ENCODE measurements at places on chromosomes 11 and 22.

GRCh38 chr11:117210620-117211019 lies 11.4 kb downstream of the TAGLN start:
- no peak for DNase-seq

DNA sequence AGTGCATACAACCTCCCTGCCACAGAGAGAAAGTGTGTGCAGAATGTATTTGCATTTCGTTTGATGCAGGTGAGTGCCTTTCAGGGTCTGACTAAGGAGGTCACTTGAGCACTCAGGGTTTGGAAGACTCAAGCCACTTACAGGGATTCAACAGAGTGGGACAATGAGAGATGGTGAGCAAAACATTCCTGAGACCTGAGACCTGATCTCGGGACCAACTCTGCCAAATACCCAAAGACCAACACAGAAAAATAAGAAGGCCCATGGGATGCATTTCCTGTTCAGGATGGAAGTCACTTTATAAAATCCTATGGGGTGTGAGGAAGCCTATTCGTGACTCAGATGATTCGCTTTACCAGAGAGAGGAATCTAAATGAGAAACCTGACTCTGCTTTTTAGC lies 65.2 kb upstream of the LARGE1 start:
- DNase-seq = no peak

DNA sequence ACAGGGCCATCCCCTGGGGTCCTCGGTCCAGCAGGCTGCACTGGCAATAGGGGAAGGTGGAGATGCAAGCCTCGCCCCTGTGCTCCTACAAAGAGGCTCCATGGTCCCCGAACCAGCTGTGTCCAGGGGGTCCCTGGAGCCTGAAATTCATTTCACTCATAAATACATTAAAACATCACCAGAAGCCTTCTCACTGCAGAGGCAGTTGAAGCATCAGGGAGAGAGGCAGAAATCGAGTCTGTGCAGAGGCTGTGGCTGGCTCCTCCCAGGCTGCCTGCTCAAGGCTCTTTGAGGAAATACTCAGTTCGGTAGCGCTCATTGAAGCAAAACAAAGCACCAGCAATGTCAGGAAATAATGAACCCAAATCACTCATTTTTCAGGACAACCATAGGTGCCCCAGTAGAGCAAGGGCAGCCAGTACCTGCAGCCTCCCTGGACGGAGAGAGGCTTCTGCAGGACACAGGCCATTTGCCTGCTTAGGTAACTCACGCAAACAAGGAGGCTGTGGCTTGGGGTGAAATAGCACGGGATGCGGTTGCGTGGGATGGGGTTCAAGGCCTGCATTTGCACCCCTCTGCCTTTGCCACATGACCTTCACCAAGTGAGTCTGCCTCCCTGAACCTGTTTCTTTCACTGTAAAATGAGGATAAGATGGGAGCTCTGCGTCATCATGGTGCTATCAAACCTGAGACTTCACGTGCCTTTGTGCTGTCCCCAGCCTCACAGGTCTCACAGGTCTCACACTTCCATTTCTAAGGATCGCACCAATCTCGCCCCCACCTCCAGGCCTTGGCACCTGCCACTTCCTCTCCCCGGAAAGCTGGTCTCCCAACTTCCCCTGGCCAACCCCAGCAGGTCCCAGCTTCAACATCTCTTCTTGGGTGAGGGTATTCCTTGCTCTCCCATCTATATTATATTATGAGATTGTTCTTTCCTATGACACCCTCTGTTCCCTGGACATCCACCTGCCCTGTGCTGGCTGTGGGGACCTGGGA lies 84.3 kb upstream of the SHISAL1 start:
- no peak for DNase-seq

GRCh38 chr11:103215812-103216211 lies 106.6 kb downstream of the DYNC2H1 start:
- DNase-seq = no peak

DNA sequence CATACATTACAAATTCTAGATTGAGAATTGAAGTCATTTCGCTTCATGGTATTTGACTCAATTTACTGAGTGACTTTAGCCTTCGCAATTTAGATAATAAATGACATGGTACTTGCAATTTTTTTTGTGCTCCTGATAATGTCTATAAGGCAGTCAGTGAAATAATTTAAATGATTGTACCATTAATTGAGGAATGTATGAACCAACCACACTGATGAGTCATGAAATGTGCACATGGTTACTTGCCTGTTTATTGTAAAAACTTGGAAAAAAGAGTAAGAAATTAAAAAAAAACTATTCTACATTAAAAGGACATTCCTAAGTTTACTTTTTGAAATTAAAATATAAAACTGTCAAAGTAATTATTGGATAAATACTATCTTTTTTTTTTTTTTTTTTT lies 43.3 kb downstream of the DNAJC24 start:
- no peak for DNase-seq

DNA sequence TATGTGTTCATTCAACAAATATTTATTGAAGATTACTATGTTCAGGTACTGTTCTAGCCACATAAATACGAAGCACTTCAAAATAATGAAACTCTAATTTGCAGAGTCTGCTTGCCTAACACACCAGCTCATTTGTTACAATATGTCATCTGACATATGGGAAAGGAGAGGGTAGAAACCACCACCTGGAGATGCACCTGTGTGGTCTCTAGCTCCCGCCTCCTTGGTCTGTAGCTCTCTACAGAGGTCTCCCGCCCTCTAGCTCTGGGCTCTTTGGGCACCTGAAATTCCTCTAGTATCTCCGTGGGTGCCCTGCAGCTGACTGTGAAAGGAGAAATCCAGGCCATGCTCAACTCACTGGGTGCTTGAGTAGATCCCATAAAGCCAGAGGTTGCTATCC lies 51.4 kb upstream of the DBX1 start:
- no peak for DNase-seq

- no peak for DNase-seq
Observed at GRCh38 chr11:132352497-132352896, 982.1 kb downstream of the NTM start.

GRCh38 chr11:75718419-75719339 lies 1.0 kb downstream of the MOGAT2 start:
- no peak for DNase-seq

DNA sequence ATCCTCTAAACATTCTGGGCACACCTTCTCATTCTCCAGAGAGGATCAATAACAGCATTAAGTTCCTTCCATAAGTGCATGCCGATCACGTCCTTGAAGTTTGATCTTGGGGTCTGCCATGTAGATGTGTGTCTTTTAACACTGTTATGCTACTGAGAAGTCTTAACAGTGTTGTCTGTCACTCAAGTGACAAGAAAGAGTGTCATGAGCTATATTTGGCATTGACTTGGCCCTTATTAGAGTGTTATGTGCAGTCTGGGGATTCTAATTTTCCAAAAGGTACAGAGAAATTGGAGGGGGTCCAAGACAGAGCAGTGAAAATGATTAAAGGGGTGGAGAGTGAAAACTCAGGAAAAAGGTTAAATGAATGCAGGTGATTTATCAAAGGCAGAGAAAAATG lies 107.1 kb upstream of the OPCML start:
- no peak for DNase-seq

DNA sequence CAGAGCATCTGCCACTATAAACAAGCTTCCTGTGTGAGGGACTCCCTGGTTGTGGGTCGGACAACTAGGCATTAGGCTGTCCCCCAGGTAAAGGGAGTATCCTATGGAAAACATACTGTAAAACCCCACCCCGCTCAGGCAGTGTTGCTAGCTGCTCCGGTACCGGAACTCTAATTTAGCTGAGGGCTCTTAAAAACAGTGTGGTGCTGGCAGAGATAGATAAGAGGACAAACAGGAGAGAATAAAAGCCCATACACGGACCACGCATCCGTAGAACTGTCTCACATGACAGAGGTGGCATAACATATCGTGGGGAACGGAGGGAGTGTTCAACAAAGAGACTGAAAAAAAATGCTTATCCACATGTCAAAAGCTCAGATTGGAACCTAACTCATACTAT lies 3.4 kb upstream of the MOGAT2 start:
- no peak for DNase-seq

DNA sequence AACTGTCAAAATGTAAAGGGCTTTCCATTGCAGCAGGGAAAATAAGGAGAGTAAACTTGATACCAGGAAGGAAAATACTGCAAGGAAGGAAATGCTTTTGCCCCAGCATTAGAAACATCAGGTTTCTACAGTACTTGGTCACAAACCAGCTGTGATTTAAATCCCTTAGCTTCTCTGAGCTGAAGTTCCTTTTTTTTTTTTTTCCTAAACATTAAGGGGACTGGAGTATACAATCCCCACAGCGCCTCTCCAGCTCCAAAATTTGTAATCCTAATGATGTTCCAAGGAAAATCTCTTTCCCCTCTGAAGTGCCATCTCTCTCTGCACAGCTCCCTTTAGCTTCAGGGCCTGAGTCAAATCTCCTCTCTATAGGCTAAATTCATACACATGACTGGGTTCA lies 220.5 kb upstream of the PITPNB start:
- no peak for DNase-seq

DNA sequence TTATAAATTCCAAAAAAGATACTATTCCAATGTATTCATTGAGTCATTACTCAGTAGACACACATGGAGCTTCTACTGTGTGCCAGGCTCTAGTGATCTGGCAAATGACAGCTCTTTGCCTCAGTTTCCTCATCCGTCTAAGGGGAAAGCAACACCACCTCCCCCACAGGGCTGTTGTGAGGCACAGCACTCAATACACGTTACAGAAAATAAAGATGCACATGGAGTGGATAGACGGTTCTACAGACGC lies 6.5 kb upstream of the MALAT1 start:
- no peak for DNase-seq

DNA sequence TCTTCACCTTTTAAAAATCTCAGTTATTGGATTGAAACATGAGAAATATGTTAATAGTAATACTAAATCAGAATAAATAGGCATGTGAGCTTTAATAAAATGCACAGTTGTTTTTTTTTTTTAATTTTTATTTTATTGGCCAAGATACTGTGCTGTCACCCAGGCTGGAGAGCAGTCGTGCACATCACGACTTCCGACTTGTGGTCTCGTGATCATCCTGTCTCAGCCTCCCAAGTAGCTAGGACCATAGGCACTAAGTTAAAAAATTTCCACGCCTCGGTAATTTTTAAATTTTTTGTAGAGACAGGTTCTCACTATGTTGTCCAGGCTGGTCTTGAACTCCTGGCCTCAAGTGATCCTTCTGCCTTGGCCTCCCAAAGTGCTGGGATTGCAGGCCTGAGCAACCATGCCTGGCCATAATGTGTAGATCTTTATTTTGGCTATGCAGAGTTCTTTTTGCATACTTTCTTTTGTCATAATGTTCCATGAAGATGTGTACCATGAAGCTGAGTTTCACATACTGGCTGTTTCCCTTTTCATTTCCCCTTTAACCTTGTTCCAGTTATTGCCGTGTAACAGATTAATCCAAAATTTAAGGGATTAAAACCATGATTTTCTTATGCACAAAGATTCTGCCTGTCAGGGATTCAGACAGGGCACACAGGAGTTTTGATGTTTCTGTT lies 16.0 kb downstream of the CAPRIN1 start:
- no peak for DNase-seq

GRCh38 chr11:84322211-84322610 lies 1036.0 kb upstream of the CCDC90B start:
- DNase-seq = no peak

DNA sequence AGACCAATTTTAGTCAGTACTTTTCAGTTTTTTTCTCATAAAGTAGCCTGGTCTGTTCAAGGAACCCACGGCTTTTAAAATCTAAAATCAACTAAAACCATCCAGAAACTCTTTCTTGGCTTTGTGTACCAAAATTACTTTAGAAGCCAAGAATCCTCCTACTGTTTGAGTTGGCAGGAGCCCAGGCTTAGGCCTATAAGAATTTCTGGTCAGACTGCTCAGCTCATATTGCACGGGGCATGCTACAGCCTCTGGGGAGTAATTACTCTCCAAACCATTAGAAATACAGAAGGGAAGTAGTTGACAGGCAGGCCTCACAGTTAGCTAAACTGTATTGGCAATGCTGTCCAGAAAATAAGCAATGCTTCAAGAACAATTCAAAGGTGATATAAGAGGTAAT lies 1862.9 kb upstream of the RAG2 start:
- DNase-seq = no peak

GRCh38 chr11:9076046-9076445 lies 15.4 kb downstream of the SCUBE2 start:
- no peak for DNase-seq

DNA sequence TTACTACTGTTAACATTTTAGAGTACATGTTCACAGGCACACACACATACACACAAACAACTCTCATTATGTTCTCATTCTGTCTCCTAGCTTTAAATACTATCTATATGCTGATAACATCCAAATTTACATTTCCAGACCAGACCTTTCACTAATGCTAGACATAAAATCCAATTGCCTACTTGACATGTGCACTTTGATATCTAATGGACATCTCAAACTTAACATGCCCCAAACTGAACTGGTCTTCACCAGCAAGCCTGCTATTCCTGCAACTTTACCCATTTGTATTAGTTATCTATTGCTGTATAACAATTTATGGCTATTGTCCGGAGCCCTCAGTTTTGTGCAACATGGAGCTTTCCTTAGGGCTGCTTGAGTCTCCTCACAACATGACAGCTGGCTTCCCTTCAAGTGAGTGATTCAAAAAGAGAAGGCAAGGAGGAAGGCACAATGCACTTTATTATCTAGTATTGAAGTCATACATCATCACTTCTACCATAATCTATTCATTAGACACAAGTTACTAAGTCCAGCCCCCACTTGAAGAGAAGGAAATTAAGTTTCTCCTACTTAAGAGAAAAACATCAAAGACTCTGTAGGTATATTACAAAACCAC lies 3.0 kb downstream of the SLC36A4 start:
- no peak for DNase-seq

GRCh38 chr11:122743097-122743741 lies 87.7 kb downstream of the UBASH3B start:
- no peak for DNase-seq

- DNase-seq = peak; percentile 40
Observed at GRCh38 chr11:135027461-135027860, 615.4 kb upstream of the B3GAT1 start.

DNA sequence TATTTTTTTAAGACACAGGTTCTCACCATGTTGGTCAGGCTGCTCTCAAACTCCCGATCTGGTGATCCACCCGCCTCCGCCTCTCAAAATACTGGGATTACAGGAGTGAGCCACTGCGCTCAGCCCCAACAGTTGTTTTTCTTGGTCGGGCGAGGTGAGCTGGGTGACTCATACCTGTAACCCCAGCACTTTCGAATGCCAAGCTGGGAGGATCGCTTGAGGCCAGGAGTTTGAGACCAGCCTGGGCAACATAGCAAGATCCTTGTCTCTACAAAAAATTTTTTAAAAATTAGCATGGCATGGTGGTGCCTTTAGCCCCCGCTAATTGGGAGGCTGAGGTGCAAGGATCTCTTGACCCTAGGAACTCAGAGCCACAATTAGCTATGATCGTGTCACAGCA lies 7.0 kb upstream of the NF2 start:
- DNase-seq = no peak

DNA sequence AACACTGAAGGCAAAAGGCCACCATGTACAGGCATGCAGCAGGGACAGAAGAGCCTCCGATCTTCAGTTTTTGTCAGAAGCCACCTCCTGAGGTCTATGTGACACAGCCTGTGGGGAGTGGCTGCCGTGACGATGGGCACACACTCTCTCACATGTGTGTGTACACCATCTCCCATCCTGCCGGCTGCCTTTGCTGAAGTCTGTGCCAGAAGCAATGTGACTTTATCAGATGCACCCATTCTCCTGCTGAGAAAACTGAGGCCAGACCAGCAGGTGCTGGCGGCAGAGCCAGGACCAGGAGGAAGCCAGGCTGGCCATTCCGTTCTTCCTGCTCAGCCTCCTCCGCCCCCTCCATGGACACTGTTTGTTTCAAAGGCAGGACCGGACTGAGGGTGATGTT lies 16.7 kb downstream of the SHANK2 start:
- no peak for DNase-seq

- DNase-seq = no peak
Observed at GRCh38 chr22:46038516-46039430, 61.8 kb upstream of the WNT7B start.

All from activated CD4-positive, alpha-beta T cell treated with anti-CD3 and anti-CD28 coated beads for 48 hours (primary cell).